ENCODE measurements at places on chromosomes 4 and X.

- no peak for DNase-seq
Observed at GRCh38 chrX:41288641-41289040, 45.3 kb upstream of the DDX3X start.

DNA sequence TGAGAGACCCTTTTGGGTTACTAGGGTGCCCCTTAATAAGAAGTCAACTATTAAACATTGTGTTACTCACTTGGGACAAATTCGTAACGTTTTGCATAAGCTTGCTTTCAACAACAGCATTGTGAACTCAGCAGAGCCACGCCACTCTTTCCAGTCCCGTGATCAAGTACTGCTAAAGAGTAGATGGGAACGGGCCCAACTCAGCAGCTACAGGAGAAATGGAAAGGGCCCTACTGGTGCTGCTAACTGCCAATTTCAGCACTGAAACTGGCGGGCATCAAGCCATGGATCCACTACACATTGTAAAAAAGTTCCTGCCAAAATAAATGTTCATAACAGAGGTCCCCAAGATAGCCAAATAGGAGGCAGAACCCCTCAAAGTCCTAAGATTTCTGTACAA is 19.0 kb upstream of the DHX15 start:
- no peak for DNase-seq

DNA sequence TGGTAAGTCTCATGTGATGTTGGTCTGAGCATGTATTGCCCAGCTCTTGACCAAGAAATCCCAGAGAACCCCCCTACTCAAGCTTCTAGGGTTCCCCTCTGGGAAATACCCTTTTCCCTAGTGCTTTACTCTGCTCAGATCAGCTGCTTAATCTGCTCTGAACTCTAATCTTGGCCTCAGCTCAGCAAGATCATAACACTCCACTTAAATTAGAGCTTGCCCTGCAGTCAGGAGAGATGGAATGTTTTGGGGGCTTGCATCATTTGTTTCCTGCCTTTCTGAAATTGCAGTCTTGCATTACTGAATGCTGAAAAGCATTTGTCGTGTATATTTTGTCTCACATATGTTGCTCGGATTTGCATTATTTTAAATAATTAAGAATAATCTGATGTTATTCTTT is 1153.6 kb downstream of the FSTL5 start:
- no peak for DNase-seq

- DNase-seq = no peak
Observed at GRCh38 chr4:61003301-61003700, 196.8 kb upstream of the ADGRL3 start.

GRCh38 chr4:165379678-165380064 is 863 bp downstream of the CPE start:
- DNase-seq = no peak

DNA sequence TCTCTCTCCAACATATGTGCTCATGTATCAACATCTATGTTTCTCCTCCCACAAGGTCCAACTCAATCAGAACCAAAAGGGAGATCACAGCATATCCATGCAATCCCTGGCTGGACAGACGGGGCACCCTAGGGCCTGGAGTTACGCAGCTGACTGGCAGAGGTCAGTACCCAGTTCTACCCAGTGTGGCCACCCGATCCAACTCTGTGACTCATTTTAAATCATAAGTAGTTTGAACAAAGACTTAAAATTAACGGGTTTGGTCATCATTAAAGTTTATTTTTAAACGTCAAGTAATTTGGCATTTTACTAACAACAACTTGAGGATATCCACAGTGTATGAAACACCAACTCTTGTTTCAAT is 59.5 kb downstream of the APBB2 start:
- no peak for DNase-seq

GRCh38 chr4:69038582-69038981 is 57.7 kb upstream of the UGT2B7 start:
- DNase-seq = no peak

GRCh38 chrX:23699636-23700194 is 32.4 kb downstream of the PRDX4 start:
- no peak for DNase-seq

- no peak for DNase-seq
Observed at GRCh38 chr4:61996943-61997342, 796.8 kb downstream of the ADGRL3 start.

DNA sequence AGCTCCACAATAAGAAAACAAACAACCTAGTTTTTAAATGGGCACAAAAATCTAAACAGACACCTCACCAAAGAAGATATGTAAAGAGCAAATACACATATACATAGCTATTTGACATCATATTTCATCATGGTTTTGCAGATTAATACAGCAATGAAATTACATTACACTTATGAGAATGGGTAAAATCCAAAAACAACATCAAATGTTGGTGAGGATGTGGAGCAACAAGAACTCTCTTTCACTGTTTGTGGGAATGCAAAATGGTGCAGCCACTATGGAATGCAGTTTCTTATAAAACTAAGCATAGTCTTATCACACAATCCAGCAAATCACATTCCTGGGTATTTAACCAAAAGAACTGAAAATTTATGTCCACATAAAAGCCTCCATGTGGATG is 25.0 kb downstream of the TLR6 start:
- DNase-seq = no peak

GRCh38 chr4:127618427-127618826 is 14.3 kb upstream of the INTU start:
- no peak for DNase-seq

GRCh38 chrX:81708487-81708886 is 506.6 kb downstream of the SH3BGRL start:
- DNase-seq = no peak

DNA sequence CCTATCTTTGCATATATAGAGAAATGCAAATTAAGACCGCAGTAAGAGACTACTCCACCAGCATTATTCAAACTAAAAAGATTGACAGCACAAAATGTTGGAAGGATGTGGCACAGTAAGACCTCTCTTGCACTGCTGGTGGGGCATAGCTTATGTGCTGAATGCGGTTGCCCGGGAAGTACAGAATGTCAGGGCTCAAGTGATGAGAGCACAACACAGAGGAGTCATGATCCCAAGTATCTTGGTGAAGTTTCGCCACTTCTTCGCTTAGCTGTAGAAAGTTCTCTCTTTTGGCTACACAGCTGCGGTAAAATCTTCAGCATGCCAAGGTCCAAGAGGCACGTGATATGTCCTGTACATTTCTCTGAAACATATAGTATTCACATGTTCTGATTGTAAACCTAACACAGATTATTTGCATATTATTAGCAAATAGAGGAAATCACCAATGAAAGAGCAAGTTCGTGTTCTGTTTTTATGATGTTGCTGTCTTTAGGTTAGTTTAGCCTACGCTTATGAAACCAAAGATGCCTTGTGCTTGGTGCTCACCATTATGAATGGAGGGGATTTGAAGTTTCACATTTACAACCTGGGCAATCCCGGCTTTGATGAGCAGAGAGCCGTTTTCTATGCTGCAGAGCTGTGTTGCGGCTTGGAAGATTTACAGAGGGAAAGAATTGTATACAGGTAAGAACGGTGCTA is 55.0 kb downstream of the HTT-AS start:
- DNase-seq = no peak

DNA sequence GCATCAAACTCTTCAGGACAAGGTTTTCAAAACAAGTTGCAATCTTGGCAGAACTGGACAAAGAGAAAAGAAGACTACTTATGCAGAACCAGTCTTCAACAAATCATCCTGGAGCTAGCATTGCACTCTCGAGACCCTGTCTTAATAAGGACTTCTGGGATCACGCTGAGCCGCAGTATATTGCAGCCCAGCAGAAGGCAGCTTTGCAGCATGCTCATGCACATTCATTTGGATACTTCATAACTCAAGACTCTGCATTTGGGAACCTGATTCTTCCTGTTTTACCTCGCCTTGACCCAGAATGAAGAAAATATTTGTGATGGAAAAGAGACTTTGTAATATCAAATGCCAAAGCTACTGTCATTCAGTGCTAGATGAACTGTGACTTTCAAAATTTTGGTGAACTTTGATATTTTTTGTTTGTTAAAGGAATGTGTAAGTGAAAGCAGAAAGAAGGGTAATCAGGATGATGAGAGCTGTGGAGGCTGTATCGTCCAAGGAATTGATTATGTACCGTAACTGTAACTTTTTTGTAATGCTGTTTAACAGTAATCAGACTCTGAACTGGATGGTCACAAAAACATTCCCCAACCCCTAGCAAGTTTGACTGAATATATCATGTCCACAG is 27.2 kb downstream of the HSPA4L start:
- no peak for DNase-seq

- no peak for DNase-seq
Observed at GRCh38 chrX:153469811-153470410, 465 bp downstream of the HAUS7 start.

All from posterior cingulate gyrus (tissue), 11 donors.